ENCODE measurements at places on chromosomes 3 and 15.

GRCh38 chr3:183006396-183007002 is 26.2 kb upstream of the DCUN1D1 start:
- DNase-seq = no peak

- no peak for DNase-seq
Measured at GRCh38 chr3:12484983-12485327, 675 bp downstream of the TSEN2 start.

DNA sequence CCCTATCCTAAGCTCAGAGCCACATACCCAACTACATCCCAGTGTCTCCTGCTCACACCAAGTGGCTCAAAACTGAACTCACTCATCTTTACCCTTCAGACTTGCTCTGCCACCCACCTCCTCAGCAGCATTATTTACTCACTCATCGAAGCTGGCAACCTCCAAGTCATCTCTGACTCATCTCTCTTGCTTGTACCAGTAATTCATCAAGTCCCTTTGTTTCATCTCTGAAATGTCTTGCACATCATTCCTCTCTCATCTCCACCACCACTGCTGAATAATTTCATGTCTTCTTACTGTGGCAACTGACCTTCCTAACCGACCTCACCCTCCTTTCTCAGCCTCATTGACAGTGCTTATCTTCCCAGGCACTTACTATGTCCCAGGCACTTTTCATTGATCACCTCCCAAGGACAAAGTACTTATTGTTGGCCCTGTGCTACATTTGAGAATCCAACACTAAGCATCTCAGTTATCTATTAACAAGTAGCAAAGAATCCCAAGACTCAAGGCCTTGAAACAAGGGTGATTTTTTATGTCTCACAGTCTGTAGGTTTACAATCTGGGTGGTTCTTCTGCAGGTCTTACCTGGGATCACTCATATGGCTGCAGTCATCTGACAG is 82.0 kb downstream of the MRPL46 start:
- DNase-seq = no peak

- DNase-seq = no peak
Measured at GRCh38 chr3:134991472-134992010, 196.5 kb downstream of the EPHB1 start.

DNA sequence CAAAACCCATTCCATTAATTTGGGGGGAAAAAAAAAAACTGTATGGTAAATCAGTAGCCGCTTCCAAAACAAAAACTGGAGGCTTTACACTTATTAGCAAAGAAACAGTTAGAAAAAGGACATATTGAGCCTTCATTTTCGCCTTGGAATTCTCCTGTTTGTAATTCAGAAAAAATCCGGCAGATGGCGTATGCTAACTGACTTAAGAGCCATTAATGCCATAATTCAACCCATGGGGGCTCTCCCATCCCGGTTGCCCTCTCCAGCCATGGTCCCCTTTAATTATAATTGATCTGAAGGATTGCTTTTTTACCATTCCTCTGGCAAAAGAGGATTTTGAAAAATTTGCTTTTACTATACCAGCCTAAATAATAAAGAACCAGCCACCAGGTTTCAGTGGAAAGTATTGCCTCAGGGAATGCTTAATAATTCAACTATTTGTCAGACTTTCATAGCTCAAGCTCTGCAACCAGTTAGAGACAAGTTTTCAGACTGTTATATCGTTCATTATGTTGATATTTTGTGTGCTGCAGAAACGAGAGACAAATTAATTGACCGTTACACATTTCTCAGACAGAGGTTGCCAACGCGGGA is 9.4 kb upstream of the RPL24 start:
- peak; percentile 51 for DNase-seq

- DNase-seq = no peak
Measured at GRCh38 chr3:129690963-129691362, 84.5 kb upstream of the PLXND1 start.

DNA sequence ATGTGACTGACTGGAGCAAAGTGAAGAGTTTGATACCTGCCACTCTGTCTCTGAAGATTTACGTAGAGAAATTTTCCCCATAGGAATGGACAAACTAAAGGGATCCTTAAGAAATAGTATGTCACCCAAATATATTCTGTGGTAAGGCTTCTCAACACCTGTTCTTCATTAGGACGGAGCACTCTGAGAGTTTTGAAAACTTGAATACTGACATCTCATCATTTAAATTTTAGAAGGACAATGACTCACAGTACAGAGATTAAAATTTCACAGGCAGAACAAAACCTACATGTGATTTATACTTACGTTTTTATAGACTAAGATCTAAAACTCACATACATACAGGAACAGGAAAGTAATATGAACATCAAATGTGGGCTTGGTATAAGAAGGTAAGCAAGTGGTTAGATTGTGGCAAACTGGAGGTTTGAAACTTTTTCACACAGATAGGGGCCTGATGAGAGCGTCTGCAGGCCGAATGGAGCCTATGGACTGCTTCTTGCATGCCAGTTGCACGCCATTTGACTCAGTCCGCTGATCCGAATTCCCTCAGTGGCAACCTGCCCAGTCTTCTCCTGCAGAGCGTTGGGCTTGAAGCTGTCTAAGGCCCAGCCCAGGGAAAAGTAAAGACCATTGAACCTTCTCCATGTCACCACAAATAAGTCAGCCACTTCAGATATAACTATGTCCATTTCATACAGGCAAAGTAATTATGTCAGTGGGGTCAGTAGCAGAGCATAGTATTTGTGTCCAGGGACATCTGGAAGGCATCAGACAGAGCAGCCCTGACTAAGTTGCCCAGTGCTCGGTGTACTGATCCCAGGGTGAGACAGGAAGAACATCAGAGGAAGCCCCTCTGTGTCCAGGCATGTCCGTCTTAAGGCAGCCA is 45.7 kb downstream of the ZBTB38 start:
- no peak for DNase-seq

GRCh38 chr3:88618021-88618645 is 468.4 kb downstream of the C3orf38 start:
- no peak for DNase-seq

GRCh38 chr15:63225381-63225780 is 36.0 kb downstream of the RAB8B start:
- DNase-seq = no peak

GRCh38 chr3:171417813-171418212 is 42.4 kb downstream of the TNIK start:
- no peak for DNase-seq

GRCh38 chr3:171565481-171566058 is 105.4 kb upstream of the TNIK start:
- no peak for DNase-seq

All from CD4-positive, alpha-beta memory T cell (primary cell).